ENCODE measurements at places on chromosomes 7 and 10. TPM values are rescaled to one million over a fixed set of nuclear protein-coding genes. Genes with fewer than 3 reads are reported as not detected.

DNA sequence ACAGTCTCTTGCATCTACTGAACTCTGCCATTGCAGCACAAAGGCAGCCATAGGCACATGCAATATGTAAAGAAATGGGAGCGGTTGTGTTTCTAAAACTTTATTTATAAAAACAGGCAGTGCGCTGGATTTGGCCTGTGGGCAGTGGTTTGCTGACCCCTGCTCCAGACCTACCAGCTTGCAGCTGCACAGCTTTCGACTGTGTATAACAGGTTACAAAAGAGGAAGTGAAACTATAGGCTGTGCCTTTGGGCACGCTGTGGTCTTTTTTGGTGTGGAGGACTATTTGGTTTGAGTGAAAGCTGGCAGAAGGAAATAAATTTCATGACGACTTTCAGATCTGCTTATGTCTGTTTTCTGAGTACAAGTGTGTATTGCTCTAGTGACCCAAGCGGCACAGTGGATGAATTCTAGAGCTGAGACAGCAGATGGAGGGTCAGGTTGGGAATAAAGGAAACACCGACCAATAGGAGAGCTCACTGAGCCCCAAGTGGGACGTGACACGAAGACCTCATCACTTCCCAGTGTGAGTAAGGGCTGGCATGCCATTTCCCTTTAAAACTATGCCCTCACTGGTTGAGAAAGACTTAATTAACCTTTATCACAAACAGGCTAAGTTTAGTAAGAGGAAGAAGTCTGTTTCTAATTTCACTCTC, 152.7 kb downstream of the ANK3 start:
- H3K27me3 ChIP-seq = no peaks in the 10 kb centered on the region
- peak; percentile 70 for DNase-seq
- H3K36me3 ChIP-seq = no peaks in the 10 kb centered on the region
- no peak overlapping the region for H3K27ac ChIP-seq
- no peak overlapping the region for H3K4me3 ChIP-seq

- no peaks in the 10 kb centered on the region for H3K36me3 ChIP-seq
- H3K4me3 ChIP-seq = no peak overlapping the region
- H3K27me3 ChIP-seq = no peaks in the 10 kb centered on the region
- peak overlapping the region; percentile 19 for H3K27ac ChIP-seq
- no peak for DNase-seq
- peaks cover 4% of the 10 kb centered on the region for H3K4me1 ChIP-seq
Observed at GRCh38 chr7:8254667-8255066, 7.3 kb downstream of the ICA1 start.

DNA sequence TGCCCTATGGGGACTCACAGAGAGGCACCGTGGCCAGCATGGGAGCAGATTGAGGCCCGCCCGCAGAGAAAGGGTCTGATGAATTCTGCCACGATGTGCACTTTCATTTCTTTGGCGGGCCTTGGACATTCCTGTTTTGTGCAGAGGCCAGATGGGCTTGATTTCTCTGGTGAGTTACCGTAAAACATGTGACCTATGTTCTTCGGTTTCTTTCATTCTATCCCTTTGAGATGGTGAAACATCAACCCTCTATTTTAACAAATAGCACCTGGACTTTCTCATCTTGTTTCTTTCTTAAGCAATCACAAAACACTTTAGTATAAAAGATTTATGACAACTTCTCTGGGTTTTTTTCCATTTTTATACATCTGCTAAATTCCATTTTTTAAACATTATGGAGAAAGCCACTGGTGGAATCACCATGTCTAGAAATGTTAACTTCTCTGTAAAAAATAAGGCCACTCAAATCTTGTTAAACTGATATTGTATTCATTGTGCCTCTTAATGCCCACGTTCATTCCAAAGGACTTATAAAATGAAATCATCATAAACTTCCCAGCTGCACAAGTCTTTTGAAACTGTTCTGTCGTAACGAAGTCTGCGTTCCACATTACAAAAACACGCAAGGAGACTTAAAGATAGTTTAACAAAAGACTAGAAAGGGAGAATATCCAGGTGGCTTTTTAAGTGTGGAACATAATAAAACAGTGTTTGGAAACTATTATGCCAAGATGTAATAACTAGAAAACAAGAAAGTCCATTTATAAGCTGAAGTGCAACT, 21.4 kb upstream of the ODAD2 start:
- no peak overlapping the region for H3K27ac ChIP-seq
- no peaks in the 10 kb centered on the region for H3K4me1 ChIP-seq
- no peaks in the 10 kb centered on the region for H3K36me3 ChIP-seq
- no peak for DNase-seq
- no peak overlapping the region for H3K4me3 ChIP-seq

GRCh38 chr10:4051011-4051640, 266.1 kb upstream of the KLF6 start:
- no peaks in the 10 kb centered on the region for H3K4me1 ChIP-seq
- no peaks in the 10 kb centered on the region for H3K36me3 ChIP-seq
- H3K27me3 ChIP-seq = no peaks in the 10 kb centered on the region
- H3K4me3 ChIP-seq = peak overlapping the region; percentile 31
- peak; percentile 69 for DNase-seq

DNA sequence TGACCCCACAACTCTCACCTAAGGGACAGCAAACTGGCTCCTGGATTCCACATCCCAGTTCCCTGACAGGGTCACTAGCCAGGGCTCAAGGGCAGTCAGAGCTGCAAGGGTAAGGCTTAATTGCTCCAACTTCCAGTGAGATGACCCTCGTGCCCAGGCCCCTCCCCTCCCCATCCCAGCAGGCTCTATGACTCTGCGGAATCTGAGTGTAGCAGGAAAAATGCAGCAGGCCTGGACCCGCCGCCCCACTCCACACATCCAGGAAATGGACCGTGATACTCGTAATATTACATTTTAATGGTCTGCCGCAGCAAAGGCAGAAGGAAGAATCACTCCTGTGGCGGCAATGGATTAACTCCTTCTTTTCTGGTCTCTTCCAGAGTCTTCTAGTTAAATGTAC, 91.7 kb upstream of the CHST15 start:
- DNase-seq = no peak
- no peak overlapping the region for H3K27ac ChIP-seq
- H3K4me3 ChIP-seq = no peak overlapping the region

GRCh38 chr10:95247200-95247880, 43.5 kb downstream of the PDLIM1 start:
- no peak overlapping the region for H3K4me3 ChIP-seq
- peaks cover 48% of the 10 kb centered on the region for H3K36me3 ChIP-seq
- H3K4me1 ChIP-seq = no peaks in the 10 kb centered on the region
- H3K27ac ChIP-seq = peak overlapping the region; percentile 60

GRCh38 chr7:98354511-98355249, 46.2 kb downstream of the BAIAP2L1 start:
- peak overlapping the region; percentile 71 for H3K27ac ChIP-seq
- DNase-seq = peak; percentile 35
- H3K4me3 ChIP-seq = no peak overlapping the region
- peaks cover 17% of the 10 kb centered on the region for H3K4me1 ChIP-seq

DNA sequence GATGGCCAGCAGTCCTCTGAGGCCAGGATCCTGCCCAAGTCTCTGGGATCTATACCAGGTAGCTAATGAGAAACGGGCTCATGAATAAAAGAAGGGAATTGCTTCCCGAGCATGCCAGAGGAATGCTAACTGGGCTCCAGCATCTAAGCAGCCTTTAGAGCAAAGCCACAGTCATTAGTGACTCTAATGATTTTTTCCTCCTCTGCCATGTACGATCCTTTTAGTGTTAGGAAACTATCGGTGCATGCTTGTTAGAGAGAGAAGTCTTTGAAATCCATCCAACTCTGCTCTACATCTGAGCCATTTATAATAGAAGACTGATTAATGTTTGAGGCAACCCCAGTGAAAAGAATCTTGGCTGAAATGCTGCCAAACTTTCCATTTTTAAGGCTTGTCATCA, 124.9 kb upstream of the TCERG1L start:
- H3K36me3 ChIP-seq = no peaks in the 10 kb centered on the region
- no peak overlapping the region for H3K4me3 ChIP-seq
- DNase-seq = no peak
- peaks cover 44% of the 10 kb centered on the region for H3K27me3 ChIP-seq
- H3K4me1 ChIP-seq = no peaks in the 10 kb centered on the region
- H3K27ac ChIP-seq = no peak overlapping the region

DNA sequence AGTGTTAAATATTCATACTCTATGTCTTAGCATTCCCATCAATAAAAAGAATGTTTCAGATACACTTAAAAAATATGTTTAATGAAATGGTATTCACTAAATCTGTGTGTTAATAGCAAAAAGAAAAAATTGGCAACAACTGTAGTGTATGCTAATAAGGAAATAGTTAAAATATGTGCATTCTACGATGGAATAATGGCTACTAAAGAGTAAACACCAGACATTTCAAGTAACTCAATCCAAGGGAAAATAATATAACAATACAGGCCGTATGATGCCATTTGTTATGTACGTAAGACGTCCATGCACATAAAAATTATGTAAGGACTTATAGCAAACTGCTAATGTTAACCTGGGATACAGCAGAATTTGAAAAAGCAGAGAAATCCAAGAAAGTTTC, 46.6 kb downstream of the MAD1L1 start:
- H3K36me3 ChIP-seq = peaks cover 27% of the 10 kb centered on the region
- no peaks in the 10 kb centered on the region for H3K27me3 ChIP-seq
- H3K4me3 ChIP-seq = no peak overlapping the region
- no peaks in the 10 kb centered on the region for H3K4me1 ChIP-seq

DNA sequence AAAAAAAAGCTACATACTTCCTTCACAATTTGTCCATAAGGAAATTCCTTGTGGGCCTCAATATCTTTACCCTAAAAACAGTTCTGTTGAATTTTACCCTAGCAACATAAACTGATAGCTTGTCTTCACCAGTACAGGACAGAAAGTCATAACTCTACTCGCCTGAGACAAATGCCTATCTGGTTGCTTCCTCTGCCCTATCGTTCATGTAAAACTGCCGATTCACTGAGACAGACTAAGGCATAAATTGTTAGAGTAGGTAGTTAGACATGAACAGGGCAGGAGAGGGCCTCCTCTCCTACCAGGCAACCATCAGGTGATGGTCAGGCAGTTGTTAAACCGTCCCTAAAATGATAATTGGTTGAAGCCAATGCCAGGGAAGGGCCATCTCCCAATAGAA, 25.0 kb downstream of the IFIT3 start:
- H3K36me3 ChIP-seq = no peaks in the 10 kb centered on the region
- no peaks in the 10 kb centered on the region for H3K27me3 ChIP-seq
- peaks cover 8% of the 10 kb centered on the region for H3K4me1 ChIP-seq
- no peak for DNase-seq
- H3K27ac ChIP-seq = peak overlapping the region; percentile 76

DNA sequence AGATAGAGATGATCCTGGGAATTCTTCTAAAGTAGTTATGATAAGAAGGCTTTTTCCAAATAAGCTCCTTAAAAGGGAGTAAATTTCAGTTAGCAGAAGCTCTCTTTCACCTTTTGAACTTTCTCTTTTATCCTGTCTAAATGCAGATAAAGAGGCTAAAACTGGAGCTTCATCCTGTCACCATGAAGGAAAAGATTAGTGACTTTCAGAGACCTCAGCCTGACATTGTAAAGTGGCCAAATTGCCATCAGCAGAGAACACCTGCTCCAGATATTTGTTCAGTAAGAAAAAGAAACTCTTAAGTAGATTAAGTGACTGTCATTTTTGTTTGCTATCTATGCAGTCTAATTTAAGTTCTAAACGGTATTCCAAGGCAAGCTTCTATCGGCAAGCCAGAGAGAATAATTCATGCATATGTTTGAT, 18.3 kb downstream of the VWDE start:
- DNase-seq = no peak
- H3K27ac ChIP-seq = no peak overlapping the region
- H3K36me3 ChIP-seq = no peaks in the 10 kb centered on the region
- no peaks in the 10 kb centered on the region for H3K27me3 ChIP-seq
- H3K4me3 ChIP-seq = no peak overlapping the region
- H3K4me1 ChIP-seq = no peaks in the 10 kb centered on the region

DNA sequence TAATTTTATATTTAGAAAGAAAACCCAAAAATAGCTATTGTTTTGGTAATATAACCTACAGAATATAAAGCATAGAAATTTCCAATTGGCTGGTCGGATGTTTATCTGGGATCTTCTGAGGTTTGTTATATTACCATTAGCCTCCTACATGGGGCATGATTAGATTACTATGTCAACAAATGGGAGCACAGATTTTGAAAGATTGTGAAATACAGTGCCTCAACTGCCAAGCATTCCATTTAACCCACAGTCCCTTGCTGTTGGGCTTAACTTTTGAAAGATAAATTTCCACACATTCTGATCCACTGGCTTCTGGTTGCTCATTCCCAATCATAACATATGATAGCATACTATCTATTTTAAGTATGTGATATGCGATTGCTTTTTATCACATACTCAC, 455.4 kb upstream of the C7orf33 start:
- H3K27ac ChIP-seq = no peak overlapping the region
- no peak overlapping the region for H3K4me3 ChIP-seq
- no peaks in the 10 kb centered on the region for H3K4me1 ChIP-seq
- no peak for DNase-seq
- no peaks in the 10 kb centered on the region for H3K27me3 ChIP-seq

DNA sequence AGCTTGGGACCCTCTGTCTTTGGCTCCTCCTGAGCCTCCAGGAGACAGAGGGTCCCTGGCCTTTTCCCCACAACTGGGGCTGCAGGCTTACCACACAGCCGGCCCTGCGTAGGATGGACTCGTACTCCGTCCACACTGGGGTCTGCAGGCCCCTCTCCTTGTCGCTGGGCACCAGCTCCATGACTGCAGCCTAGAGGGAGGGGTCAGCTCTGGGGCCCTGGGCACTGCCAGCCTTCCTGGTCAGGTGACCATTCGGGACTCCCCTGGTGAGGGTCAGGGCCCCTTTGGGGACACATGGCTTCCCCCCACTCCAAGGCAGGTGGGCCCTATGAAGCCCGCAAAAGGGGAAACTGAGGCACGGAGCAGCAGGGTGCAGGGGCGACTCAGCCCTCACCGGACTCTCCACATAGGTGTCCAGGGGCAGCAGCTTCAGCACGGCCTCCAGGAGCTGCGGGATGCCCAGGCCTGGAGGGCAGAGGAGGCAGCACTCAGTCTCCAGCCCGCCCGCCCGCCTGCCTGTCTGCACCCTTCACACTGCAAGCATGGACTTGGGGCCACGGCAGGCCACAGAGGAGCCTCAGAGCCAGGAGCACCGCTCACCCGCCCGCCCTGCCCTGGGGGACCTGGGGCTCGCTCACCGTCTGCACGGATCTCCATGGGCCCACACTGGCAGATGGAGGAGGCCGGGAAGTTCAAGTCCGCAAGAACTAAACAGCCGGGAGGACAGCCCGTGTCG, 1.1 kb downstream of the FUOM start:
- peak overlapping the region; percentile 78 for H3K27ac ChIP-seq
- peaks cover 15% of the 10 kb centered on the region for H3K4me1 ChIP-seq
- peaks cover 19% of the 10 kb centered on the region for H3K27me3 ChIP-seq
- peak overlapping the region; percentile 55 for H3K4me3 ChIP-seq

DNA sequence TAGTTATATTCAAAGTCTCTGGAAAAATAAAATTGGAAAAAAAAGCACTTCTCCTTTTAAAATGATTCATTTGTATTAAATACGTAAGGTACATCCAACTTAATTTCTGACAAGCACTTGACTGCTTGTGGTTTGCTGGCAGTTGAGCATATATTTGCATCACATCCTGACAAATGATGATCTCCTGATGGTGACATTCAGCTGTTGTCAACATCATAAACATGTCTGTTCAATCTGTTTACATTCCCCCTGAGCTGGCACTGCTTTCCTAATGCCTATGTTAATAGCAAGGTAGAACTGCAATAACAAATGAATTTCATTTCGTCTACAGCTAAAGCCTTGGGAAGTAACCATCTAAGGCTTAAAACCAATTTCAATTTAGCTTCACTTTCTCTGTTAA, 24.4 kb downstream of the TSPAN12 start:
- H3K36me3 ChIP-seq = no peaks in the 10 kb centered on the region
- DNase-seq = no peak
- no peak overlapping the region for H3K4me3 ChIP-seq

TACC2 gene
- total RNA-seq = 166 TPM

CDHR1 gene
- total RNA-seq = 0.38 TPM

RAB11FIP2 gene
- total RNA-seq = 19.2 TPM

SLC29A3 gene
- 13.4 TPM for total RNA-seq

All from left lung (tissue), 14 donors.